CD8-positive, alpha-beta T cell (primary cell): ENCODE measurements at places on chromosomes 13 and 19. TPM values are rescaled to one million over a fixed set of nuclear protein-coding genes. Genes with fewer than 3 reads are reported as not detected.

GRCh38 chr13:86737334-86737932, 933.7 kb upstream of the SLITRK5 start:
- DNase-seq, result no peak

DNA sequence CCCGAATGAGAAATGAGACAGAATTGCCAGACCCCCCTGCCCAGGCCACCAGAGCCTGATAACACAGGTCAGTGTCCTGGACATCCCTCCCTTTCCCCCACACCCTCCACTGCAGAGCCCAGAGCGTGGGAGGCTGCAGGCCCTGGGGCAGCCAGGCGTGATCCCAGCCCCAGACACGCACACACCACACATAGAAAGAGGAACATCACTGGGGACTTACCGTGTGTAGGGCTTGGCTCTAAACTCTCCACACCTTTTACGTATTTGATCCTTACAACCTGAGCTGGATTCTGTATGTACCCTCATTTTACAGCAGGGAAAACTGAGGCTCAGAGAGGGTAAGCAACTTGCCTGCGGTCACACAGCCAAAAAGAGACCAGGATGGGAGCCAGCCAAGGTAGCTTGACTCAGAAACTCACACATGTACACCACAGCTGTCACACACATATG, 334 bp upstream of the ANGPTL6 start:
- DNase-seq, result no peak

GRCh38 chr13:57030671-57031070, 110.0 kb upstream of the PRR20A start:
- no peak for DNase-seq

- DNase-seq, result no peak
Measured at GRCh38 chr13:112910016-112910415, 59.0 kb upstream of the MCF2L start.

GRCh38 chr19:38387550-38388348, at the start of gene GGN:
GGN (minus strand) TSS chr19:38388034; CDS start chr19:38387261, 773 bp downstream.
- peak; percentile 84 for DNase-seq

ZNF582 gene
- total RNA-seq, result 4.7 TPM
